ENCODE measurements at places on chromosomes 11 and 22. TPM values are rescaled to one million over a fixed set of nuclear protein-coding genes. Genes with fewer than 3 reads are reported as not detected.

- no peak overlapping the region for H3K4me3 ChIP-seq
- H3K36me3 ChIP-seq: no peaks in the 10 kb centered on the region
- no peaks in the 10 kb centered on the region for H3K4me1 ChIP-seq
- no peak for DNase-seq
- no peaks in the 10 kb centered on the region for H3K27me3 ChIP-seq
These were observed 1072.1 kb downstream of the JRKL start for GRCh38 chr11:97461934-97462333.

Gene TRPC6
- not detected for polyA plus RNA-seq

GRCh38 chr11:8291421-8292350 is 28.0 kb upstream of the LMO1 start:
- no peaks in the 10 kb centered on the region for H3K36me3 ChIP-seq
- H3K4me3 ChIP-seq: no peak overlapping the region

DNA sequence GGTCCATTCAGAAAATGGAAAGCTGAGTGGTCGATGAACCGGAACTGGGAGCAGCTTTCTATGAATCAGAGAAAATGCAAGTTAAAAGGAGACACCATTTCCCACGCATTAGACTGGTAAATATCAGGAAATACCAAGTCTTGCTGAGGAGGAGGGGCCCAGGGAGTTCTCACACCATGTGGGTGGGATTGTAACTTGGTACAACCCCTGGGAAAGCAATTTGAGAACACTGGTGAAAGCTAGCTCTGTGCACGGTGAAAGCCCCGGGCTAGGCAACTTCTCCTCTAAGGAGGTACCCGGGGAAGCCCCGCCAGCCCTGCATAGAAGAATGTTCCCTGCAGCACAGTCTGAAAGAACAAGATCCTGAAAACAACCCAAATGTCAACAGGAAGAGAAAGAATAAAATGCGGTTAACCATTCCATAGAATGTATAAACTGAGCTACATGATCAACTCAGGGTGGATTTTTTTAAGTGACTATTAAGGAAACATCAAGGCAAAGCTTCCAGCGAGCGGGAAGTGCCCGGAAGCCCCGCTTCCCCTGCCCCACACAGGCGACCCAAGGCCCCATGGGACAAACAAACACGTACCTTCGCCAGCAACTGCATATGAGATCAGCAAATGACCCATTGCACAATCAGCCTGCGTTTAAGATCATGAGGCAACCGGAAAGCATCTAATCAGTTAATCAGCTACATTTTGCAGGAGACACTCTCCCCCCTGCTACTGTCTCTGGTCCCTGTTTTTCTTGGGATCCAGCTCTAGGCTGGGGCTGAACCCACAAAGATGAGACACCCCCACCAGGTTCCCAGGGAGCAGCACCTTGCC is 11.3 kb downstream of the SHANK2 start:
- no peaks in the 10 kb centered on the region for H3K27me3 ChIP-seq
- no peak overlapping the region for H3K4me3 ChIP-seq
- H3K36me3 ChIP-seq: no peaks in the 10 kb centered on the region
- H3K27ac ChIP-seq: no peak overlapping the region
- no peaks in the 10 kb centered on the region for H3K4me1 ChIP-seq

DNA sequence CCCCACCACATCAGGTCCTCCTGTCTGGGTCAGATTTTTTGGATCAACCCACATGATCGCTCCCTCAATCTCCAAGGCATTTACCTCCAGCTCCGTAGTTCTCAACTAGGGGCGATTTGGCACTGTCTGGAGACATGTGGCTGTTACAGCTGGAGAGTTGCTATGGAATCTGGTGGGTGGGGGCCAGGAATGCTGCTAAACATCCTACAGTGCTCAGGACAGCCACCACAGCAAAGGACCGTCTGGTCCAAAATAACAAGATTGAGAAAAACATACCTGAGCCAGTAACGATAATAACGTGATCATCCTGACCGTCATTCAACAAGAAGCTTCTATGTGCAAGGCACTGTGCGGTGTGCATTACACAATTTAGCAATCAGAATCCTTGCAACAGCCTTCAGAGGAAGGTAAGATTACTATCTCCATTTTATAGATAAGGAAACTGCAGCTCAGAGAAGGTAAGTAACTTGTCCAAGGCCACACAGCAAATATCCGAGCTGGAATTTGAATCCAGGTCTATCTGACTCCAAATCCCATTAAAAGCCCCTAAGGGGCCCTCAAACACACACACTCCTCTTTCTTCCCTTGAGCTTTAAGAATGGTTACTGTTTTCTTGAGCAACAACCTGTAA is 14.3 kb upstream of the CRY2 start:
- no peak overlapping the region for H3K27ac ChIP-seq
- H3K4me1 ChIP-seq: no peaks in the 10 kb centered on the region
- peaks cover 6% of the 10 kb centered on the region for H3K27me3 ChIP-seq
- no peaks in the 10 kb centered on the region for H3K36me3 ChIP-seq
- no peak overlapping the region for H3K4me3 ChIP-seq

- DNase-seq: no peak
- H3K4me1 ChIP-seq: no peaks in the 10 kb centered on the region
- H3K27me3 ChIP-seq: no peaks in the 10 kb centered on the region
- no peaks in the 10 kb centered on the region for H3K36me3 ChIP-seq
These were observed 17.6 kb downstream of the VSTM5 start for GRCh38 chr11:93832780-93833179.

- no peak overlapping the region for H3K4me3 ChIP-seq
- no peak overlapping the region for H3K27ac ChIP-seq
- H3K4me1 ChIP-seq: no peaks in the 10 kb centered on the region
- H3K36me3 ChIP-seq: peaks cover 17% of the 10 kb centered on the region
These were observed 15.6 kb downstream of the CXCR5 start for GRCh38 chr11:118899296-118899688.

Gene IGLL5
- not detected for polyA plus RNA-seq

Gene TST
- 47.6 TPM for polyA plus RNA-seq

Gene PATE2
- polyA plus RNA-seq: 0.07 TPM

DNA sequence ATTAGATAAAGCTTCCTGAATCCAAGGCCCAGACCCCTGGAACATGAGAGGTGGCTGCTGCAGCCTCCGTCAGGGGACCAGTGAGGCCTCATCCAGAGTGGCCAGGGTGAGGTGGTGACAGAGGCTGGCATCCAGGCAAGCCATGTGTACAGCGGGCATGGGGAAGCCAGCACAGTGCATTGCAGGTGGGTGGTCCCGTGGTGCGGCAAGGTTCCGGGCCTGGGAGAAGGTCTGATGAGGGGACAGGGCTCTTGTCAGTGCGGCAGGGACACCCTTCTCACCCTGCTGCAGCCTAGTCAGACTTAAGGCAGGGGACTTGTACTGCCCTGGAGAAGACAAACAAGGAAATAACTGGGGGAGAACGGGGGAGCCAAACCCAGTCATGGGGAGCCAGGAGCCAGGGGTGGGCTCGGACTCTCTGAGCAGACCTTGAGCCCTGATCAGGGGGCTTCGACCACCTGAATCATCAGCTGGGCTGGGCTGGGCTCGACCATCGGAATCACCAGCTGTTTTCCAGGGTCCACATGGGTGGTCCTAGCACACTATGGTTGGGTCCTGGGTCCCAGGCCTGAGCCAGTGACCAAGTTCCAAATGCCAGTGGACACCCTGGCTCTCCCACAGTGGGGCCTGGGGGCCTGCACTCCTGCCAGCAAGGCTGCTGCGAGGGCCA is 5.1 kb downstream of the TTC38 start:
- no peak for DNase-seq
- H3K27ac ChIP-seq: no peak overlapping the region
- H3K4me1 ChIP-seq: no peaks in the 10 kb centered on the region
- H3K36me3 ChIP-seq: peaks cover 24% of the 10 kb centered on the region
- H3K4me3 ChIP-seq: no peak overlapping the region

Gene TECTA
- 0.88 TPM for polyA plus RNA-seq

DNA sequence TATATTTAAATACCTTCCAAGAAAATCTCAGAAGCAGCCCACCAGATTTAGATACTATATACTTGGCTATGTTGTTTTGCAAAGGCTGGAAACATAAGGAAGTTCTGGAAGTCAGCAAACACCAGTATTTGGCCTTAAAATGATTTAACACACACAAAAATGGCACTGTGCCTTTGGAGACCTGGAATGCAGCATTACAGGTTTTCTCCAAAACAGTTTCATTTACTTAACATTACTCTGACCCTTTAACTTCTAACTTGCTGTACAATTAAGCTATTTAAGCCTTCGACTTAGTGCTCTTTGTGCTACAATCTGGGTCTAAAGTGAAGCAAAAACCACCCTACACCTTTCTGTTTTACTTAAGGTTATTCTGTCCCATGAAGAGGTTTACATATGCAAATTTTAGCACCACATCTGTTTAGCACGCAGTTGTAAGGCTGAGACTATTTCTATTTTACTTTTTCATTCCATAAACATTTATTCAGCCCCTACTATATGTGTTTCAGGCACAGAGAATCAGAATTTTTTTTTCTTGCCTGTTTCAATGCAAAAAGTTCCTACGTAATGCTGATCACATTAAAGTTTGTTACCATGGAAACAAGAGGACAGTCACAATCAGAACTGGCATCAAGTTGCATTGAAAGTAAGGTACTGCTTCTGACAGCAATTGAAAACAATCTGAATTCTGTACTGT is 70.3 kb downstream of the MAML2 start:
- H3K36me3 ChIP-seq: peaks cover 14% of the 10 kb centered on the region
- H3K27me3 ChIP-seq: no peaks in the 10 kb centered on the region
- H3K27ac ChIP-seq: 0 out of 2 replicates have a peak overlapping the region, but pooled peaks have one; percentile 20
- no peak for DNase-seq
- no peak overlapping the region for H3K4me3 ChIP-seq

Gene TLCD5
- polyA plus RNA-seq: 12.7 TPM

DNA sequence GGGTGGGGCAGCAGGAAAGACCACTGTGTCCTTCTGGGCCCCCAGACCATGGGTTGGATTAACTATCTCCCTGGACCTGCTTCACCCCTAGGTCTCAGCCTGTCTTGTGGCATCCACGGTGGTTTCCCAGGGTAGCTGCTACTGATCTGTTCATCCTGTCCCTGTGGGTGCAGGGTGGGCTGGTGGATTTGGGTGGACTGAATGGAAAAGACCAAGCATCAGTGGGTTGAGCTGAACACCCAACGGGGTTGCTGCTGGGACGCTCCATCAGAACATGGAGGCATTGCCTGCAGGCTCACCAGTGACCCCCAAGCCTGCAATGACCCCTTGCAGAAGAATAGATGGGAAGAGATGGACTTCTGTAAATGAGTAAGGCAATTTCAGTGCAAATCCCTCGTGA is 812.1 kb downstream of the TBC1D22A start:
- no peaks in the 10 kb centered on the region for H3K36me3 ChIP-seq
- H3K4me1 ChIP-seq: no peaks in the 10 kb centered on the region
- H3K27ac ChIP-seq: no peak overlapping the region

DNA sequence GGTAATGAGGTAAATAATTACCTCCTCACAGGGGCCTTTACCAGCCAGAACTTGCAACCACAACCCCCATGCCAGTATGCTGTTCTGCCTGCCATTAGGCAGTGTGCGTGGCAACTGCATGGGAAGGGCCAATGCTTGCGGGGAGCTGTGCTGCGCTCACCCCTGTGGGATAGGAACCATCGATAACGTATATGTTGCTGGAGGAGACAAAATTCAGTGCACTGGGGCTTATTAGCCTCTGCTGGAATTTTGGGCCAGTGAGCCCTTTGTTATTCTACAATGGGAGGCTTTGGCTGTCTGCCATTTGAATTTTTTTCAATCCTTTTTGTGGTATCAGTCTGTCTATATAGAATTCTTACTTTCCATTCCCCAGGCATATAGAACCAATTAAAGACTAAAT is 47.3 kb downstream of the PPP2R1B start:
- no peak for DNase-seq
- peaks cover 28% of the 10 kb centered on the region for H3K4me1 ChIP-seq
- peaks cover 45% of the 10 kb centered on the region for H3K36me3 ChIP-seq
- H3K27ac ChIP-seq: no peak overlapping the region
- H3K27me3 ChIP-seq: no peaks in the 10 kb centered on the region

DNA sequence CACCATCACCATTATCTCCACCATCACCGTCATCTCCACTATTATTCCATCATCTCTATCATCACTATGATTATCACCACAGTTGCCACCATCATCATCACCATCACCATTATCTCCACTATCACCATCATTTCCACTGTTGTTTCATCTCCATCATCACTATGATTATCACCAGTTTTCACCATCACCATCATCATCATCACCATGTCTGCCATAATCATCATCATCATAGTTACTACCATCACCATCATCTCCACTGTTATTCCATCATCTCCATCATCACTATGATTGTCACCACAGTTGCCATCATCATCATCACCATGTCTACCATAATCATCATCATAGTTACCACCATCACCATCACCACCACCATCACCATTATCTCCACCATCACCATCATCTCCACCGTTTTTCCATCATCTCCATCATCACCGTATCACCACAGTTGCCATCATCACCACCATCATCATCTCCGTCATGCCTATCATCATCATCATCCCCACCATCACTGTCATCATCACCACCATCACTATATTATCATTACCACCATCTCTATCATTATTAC is 264.9 kb downstream of the BRD1 start:
- DNase-seq: no peak
- H3K27me3 ChIP-seq: peaks cover 4% of the 10 kb centered on the region
- H3K27ac ChIP-seq: no peak overlapping the region
- no peaks in the 10 kb centered on the region for H3K36me3 ChIP-seq
- no peak overlapping the region for H3K4me3 ChIP-seq
- no peaks in the 10 kb centered on the region for H3K4me1 ChIP-seq

GRCh38 chr11:112745973-112746372 is 215.2 kb upstream of the NCAM1 start:
- H3K27me3 ChIP-seq: peaks cover 10% of the 10 kb centered on the region
- H3K36me3 ChIP-seq: no peaks in the 10 kb centered on the region
- no peaks in the 10 kb centered on the region for H3K4me1 ChIP-seq
- H3K4me3 ChIP-seq: no peak overlapping the region
- no peak overlapping the region for H3K27ac ChIP-seq

DNA sequence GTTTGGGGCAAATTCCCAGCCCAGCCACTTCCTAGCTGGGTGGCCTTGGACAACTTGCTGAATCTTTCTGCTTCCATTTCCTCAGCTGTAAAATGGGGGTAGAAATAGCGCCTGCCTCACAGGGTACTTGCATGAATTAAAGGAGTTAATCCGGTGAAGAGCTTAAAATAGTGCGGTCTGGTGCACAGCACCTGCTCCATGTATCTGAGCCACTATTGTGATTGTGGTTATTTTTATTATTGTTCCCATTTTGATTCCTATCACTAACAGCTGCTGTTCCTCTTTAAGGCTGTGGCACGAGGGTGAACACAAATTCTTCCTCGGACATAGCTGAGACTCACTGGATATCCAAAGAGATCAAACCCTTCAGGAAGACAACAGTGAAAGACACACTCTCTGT is 46.9 kb upstream of the TP53I11 start:
- no peaks in the 10 kb centered on the region for H3K4me1 ChIP-seq
- H3K27me3 ChIP-seq: no peaks in the 10 kb centered on the region

DNA sequence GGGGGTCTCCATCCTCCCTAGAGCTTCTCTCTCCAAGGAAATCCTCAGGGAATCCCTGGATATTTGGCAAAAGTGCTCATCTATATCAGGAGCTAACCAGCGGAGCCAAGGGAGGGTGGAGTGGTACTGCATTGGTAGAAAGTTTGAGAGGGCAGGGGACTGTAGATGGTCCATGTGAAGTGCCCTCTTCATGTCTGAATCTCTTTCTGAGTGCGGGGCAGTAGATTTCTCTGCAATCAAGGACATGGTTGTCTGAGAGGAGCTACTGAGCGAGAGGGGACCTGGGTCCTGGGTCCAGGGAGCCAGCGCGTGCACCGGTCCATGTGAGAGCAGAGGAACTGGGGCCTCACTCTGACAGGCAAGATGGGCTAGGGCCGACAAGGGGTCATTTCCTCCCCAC is 701 bp downstream of the DIXDC1 start:
- peak overlapping the region; percentile 92 for H3K27ac ChIP-seq
- no peaks in the 10 kb centered on the region for H3K27me3 ChIP-seq
- H3K4me3 ChIP-seq: peak overlapping the region; percentile 49
- no peaks in the 10 kb centered on the region for H3K36me3 ChIP-seq
- peaks cover 65% of the 10 kb centered on the region for H3K4me1 ChIP-seq

GRCh38 chr22:37161443-37161842 is 11.7 kb upstream of the IL2RB start:
- no peaks in the 10 kb centered on the region for H3K36me3 ChIP-seq
- H3K4me3 ChIP-seq: no peak overlapping the region
- H3K4me1 ChIP-seq: peaks cover 13% of the 10 kb centered on the region

Gene CEND1
- polyA plus RNA-seq: 3.6 TPM
